ENCODE measurements at places on chromosomes 3 and 15.

- peak; percentile 99 for DNase-seq
These were observed 37.0 kb upstream of the TRIM71 start for GRCh38 chr3:32780735-32781210.

DNA sequence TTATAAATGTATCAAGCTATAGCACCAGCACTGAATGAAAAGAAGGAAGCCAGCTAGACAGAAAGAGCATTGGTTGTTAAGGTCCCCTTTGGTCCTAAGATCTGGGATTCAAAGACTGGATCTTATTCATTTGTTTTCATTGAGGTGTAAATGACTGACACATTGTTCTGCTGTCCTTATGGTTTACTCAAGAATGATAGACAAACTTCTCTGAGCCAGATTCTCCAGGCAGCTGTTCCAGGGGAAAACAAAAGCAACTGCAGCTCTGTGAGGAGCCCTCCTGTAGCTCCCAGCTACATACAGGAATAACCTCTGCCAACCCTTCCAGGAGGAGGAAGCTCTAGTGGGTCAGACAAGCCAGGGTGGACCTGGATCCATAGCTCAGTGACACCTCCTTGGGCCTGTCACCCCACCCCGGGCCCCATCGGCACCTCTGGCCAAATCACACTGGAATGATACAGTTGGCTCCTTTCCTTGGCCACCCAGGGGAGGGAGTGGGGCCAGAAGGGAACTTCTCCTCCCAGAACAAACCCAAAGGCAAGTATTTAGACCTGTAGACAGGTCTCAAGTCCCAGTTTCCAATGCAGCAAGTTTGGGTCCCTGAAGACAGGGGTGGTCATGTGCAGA lies 57.8 kb downstream of the ZNF621 start:
- no peak for DNase-seq

DNA sequence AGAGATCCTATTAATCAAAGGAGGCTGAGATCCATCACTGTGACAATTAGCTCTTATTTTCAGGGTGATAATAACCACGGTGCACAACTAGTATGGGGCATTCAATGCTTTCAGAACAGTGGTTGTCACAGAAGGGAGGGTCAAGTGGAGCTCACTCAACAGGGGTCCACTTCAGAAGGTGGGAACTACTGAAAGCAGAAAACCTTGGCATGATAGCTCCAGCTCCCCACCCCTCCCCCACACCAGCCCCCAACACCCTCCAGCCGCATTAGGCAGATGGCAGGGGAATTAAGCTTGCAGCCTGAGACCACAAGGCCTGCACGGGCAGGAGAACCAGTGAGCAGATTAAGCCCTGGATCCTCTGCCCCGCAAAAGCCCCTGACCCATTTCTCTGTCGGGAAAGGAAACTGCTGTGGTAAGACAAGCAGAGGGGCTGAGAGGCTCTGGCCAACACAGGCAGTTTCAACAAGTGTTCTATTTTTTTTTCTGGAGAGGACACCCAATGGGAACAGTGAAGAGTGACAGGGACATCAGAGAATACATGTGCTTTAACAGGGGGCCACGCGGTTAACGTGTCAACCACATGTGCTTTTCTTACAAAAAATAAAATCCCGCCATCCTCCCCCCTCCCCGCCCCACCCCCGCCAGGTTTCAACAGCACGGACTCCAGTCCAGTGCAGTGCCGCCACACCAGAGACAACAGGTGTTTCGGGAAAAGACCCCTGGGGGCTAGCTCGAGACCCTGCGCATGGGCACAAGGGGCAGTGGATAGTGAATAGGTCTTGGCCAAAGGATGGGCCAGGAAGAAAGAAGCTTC lies 997 bp downstream of the FYCO1 start:
- DNase-seq, result no peak

DNA sequence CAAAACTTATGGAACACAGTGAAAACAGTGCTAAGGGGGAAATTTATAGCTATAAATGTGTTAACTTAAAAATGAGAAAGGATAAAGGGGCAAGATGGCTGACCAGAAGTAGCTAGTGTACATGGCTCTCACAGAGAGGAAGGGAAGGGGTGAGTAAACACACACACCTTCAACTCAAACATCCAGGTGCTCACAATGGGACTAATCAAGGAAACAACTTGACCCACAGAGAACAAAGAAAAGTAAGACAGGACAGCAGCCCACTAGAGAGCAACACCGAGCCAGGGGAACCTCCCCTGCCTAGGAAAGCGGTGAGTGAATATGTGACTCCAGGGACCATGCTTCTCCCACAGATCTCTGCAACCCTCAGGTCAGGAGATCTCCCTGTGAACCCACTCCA lies 85.0 kb upstream of the UBP1 start:
- no peak for DNase-seq

GRCh38 chr3:127817406-127817841 lies 4.9 kb downstream of the MGLL start:
- DNase-seq, result no peak

DNA sequence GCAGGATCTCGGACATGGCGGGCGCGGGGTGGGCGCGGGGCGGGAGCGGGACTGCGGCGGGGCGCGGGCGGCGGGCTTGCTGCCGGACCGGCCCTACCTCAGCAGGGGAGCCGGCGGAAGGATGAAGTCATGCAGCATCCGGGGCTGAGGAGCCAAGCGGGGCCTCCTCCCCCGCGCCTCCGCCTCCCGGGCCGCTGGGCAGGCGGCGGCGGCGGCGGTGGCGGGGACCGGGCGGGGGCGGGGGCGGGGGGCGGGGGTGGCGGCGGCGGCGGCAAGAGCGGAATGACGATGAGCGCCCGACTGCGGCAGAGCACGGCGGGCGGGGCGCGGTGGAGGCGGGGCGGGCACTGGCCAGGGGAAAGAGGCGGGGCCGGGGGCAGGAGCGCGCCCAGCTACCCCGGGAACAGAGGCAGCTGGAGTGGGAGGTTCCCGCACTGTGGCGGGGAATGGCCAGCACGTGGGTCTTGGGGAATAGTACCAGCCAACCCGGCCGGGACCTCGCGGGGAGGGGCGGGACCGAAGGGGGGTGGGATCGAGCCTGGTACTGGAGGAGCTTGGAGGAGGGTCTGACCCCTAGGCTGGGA lies at the start of gene CAMK2N2:
CAMK2N2 (minus strand) TSS at position 284 of the 584 bp plus-strand sequence; CDS start at position 16, 268 bp downstream.
- no peak for DNase-seq

- DNase-seq, result no peak
These were observed 32.2 kb downstream of the DNAAF4 start for GRCh38 chr15:55475842-55476241.

- DNase-seq, result no peak
These were observed 37.9 kb upstream of the MECOM start for GRCh38 chr3:169701457-169701856.

DNA sequence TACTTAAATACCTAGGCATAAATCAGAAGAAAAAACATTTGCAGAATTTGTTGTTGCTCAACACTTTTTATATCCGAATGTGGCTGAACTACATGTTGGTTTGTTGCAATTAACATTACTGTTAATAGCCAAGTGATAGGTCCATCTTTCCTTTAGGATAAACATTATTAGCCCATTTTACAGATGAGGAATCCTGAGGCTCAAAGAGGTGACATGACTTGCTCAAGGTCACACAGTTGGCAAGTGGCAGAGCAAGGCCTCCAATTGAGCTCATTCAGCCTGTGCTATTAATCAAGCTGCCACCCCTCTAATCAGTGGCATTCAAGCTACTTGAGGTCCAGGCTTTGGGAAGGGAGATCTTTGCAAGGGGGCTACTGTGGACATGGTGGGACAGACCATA lies 125.8 kb upstream of the ATP2B2 start:
- DNase-seq, result no peak

DNA sequence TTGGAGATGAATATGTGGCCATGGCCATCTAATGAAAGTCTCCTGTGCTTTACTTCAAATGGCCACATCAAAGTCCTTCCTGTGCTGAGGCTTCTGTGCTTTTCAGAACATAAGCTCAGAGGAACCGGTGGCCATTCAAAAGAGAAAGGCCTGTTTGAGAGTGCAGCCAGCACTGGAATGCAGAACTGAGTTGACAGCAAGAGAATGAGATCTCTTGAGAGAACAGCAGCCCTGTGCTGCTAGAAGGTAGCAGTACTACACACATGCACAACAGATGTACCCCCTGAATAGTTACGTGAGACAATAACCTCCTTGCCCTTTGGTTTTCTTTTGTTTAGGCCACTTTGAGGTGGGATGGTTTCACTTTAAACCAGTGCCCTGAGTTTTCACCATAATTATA lies 292.5 kb downstream of the PTPRG start:
- no peak for DNase-seq

DNA sequence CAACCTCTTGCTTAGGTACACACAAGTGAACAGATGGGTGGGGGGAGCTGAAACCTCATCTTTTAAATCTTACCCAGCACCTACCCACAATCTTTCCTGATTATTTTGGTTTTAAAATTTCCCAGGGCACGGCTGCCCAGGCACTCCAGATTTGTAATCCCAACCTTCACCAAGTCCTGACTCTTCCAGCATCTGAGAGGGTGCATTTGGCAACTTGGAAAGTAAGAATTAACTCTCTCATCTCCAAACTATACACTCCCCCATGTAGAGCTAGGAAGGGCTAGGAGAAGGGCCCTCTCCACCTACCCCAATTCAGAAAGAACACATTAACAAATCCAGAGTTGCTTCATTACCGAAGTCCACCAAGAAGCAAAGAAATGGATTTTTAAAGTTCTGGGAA lies 41.7 kb upstream of the PRICKLE2 start:
- DNase-seq, result no peak

DNA sequence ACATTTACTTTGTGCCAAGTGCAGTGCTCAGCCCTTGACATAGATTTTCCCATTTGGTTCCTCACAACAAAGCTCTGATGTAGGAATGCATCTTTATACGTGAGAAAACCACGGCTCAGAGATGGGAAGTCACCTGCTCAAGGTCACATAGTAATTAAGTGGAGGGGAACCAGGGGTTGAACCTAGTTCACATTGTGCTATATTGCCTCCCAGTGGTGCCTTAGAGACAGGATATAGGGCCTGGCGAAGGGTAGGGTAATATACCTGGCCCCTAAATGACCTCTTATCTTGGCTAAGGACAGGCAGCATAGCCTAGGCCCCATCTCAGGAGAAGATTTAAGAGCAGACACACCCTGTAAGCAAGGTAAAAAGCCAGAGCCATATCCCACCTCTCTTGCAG lies 71.5 kb downstream of the FOXP1 start:
- no peak for DNase-seq

DNA sequence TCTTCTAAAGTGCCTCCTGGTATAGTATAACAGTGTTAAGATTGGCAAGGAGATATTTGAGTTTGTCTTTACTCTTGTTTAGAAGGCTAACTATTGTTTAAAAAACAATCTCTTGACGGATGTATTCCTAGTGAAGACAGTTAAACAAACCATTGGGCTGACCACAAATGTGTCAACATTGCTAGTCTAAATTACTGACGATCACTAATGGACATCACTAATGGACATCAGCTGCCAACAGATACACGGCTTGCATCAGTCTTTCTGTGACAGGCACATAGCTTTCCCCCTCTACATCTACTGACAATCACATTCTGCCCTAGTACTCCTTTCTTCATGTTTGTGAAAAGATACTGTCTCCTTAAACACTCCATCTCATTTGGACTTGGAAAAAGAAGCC lies 57.1 kb upstream of the ETV5 start:
- DNase-seq, result no peak

DNA sequence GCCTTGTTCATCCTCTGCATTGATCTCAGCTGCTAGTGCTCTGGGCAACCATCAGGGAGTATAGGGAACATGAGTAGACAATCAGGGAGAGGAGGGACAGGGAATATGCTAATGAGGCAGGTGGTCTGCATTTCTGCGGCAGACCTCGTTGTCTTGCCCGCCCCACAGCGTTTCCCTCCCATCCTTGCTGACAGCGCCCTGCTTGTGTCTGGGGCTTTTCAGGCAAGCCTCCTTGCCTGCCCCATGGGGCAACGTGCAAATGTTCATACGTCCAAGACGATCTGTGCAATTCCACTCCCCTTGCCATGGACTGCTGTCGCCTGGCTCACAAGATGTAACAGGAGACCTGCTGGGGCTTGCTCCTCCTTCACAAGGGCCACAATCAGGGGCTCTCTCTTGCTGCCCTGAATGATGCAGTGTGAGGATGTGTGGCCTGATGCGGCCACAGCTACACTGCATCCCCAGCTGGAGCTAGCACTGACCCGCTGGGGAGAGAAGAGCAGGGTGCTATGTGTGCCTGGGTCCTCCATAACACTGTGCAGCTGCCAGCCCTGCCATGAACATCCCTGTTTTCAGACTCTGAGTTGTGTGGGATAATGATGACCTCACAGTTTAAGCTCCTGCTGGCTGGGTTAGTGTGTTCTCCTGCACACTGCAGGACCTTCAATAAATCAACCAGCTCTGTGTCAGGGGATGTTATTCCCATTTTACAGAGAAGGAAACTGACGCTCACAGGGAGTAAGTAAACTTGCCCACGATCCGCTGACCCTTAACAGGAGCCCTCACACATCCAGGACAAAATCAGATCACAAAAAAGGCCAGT lies 211.3 kb downstream of the KLF13 start:
- no peak for DNase-seq

DNA sequence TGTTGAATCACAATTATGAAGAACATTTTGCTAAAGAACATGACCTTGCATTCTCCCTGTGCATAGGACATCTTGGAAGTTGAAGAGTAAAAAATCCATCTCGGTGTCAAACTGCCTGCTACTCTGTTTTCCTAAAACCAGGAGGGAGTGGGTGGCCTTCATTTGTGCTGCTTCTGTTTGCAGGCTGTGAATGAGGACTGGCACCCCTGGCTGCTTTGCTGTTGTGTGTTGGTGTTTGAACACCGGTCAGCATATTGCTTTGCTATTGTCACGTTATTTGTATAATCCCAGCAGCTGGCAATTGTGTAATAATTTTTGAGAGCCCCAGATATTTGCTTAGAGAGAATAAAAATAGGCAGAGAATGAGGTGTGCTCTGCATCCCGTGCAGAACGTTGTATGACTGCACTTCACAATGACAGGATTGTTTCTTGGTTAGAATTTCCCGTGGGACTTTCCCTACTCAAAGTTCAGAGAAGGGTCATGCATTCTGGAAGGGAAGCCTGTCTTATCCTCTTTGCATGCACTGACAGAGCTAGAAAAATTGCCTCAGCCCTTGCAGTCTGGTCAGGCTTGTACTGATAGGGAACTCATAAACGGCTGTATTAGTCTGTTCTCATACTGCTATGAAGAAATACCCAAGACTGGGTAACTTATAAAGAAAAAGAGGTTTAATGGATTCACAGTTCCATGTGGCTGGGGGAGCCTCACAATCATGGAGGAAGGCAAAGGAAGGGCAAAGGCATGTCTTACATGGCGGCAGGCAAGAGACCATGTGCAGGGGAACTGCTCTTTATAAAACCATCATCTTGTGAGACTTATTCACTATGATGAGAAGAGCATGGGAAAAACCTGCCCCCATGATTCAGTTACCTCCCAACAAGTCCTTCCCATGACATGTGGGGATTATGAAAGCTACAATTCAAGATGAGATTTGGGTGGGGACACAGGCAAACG lies 16.3 kb downstream of the SV2B start:
- no peak for DNase-seq

DNA sequence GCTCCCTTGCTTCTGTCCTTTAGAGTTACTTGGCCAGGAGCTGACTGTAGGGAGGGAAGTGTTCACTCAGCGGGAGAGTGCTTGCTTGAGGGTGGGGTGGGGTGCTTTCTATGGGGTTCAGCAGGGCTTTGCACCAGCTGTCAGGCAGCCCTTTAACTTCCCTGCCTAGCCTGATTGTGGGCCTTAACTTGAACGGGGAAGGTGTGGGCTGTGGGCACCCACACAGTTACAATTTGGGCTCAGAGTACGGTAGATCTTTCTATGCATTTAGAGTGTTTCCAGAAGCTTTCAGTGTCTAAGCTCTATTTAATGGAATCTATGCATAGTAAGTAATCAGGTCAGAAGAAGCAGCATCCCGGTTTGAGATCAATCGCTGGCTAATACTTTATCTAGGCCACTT lies 48.2 kb upstream of the SKOR1 start:
- no peak for DNase-seq
